Stimulated activated CD4-positive, alpha-beta T cell treated with anti-CD3 and anti-CD28 coated beads, TNF-alpha, amount 100 ng/mL, for 24 hours (primary cell): ENCODE measurements at places on chromosomes 1 and 21.

GRCh38 chr1:162172311-162173102 lies 103.0 kb downstream of the NOS1AP start:
- DNase-seq: no peak

DNA sequence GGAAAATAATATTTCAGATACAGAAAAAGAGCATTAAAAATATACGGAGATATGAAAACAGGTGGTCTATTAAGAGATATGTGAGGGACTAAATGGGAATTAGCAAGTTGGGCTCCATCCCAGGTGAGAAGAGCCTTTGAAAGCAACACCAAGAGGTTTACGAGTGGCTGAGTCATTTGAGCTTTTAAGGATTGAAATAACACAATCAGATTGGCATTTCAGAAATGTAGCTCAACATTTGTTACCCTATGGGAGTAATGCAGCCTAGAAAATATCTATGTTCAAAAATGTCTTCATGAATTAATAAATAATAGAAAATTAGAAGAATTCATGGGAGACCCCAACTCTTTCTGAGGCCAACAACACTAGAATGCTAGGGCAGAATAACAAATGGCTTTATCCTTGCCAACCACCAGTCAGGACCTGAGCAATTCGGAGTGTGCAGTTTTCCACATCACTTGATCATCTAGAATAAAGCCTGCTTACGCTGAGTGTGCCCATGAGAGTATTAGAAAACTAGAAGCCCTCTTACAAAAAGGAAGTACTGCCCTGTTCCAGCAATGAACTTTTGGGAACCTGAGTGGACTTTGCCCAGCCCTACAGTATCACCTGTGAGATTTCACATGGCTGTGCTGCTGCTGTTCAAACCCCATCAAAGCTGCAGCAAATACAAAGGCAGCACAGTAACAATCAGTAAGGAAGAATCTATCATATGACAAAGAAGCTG lies 538.0 kb upstream of the CAMK1G start:
- no peak for DNase-seq

GRCh38 chr21:30058928-30059327 lies 107.7 kb downstream of the CLDN17 start:
- no peak for DNase-seq

GRCh38 chr1:14866911-14867612 lies 268.6 kb downstream of the KAZN start:
- no peak for DNase-seq

DNA sequence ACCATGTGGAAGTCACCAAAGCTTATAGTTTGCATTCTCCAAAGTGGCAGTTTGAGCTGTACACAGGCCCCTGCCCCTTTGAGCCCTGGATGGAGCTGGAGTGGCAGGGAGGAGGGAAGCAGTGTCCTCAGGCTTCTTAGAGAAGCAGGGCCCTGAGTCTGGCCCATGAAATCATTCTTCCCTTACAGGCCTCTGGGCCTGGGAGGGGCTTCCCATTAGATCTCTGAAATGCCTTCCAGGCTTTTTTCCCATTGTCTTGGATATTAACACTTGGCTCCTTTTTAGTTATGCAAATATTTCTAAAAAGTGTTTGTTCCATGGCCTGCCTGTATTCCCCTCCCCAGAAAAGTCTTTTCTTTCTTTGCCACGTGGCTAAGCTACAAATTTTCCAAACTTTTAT lies 10.0 kb upstream of the TRIM67 start:
- DNase-seq: no peak

DNA sequence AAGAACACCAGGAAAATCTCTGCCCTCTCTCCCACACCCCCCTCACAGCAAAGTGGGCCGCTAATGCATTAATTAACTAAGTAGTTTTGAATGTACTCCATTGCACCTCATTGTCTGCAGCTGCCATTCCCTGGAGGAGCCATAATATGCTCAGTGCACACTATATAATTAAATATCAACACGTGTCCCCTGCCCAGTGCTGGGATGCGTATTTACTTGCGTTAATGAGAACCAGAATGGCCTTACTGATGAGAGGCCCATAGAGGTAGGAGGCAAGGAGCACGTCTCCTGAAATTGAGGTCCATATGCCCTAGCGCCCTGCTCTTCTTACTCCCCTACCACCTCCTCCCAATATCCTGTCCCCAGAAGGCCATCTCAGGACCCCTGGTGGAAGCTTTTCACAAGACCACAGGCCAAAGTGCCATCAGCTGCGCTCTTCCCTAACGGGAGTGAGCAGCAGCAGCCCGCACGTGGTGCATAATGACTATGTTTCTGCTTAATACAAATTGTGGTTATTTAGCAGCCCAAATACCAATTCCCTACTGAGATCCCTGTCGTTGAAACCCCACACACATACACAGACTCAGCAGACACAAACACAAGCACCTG lies 76.8 kb downstream of the PLXNA2 start:
- no peak for DNase-seq

GRCh38 chr1:201371276-201371675 lies 6.2 kb downstream of the TNNT2 start:
- DNase-seq: no peak

DNA sequence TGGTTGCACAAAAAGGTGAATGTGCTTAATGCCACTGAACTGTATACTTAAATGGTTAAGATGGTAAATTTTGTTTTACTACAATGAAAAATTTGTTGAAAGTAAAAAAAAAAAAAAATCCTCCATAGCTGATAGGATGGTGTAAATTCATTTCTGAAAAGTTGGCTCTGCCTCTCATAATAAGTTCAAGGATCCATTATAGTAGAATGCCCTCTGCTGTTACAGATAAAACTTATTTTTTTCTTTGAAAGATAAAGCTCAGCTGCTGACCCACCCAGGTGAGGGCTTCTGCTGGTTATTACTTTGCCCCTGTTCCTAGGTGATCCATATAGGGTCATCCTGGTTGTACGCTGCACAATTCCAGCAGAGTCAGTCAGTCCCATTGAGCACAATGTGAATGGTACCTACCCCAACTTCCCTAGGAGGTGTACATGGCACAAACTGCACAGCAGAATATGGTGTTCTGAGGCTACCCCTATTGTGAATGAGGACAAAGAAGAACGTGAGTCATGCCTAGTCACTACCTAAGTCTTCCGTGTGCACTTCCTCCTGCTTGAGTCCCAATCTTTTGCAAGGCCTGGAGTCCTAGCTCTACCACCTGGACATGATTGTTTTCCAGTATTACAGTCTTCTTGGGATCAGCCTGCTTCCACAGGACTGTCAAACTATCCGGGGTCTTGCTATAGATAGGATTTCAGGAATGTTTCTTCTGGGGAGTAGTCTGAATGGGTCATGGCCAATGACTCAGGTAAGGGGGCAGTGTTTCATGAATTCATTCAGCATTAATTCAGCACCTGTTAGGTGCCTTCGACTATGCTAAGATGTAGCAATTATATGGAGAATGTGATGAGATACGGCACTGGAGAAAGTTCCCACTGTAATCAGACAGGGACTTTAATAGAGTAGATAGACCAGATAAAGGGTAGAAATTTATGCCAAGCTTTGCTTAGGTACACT lies 20.8 kb upstream of the CD5L start:
- no peak for DNase-seq
